ENCODE measurements at places on chromosomes 2 and 18. TPM values are rescaled to one million over a fixed set of nuclear protein-coding genes. Genes with fewer than 3 reads are reported as not detected.

The GKN2 gene
- not detected for polyA plus RNA-seq

The GPAT2 gene
- 6.1 TPM for polyA plus RNA-seq

DNA sequence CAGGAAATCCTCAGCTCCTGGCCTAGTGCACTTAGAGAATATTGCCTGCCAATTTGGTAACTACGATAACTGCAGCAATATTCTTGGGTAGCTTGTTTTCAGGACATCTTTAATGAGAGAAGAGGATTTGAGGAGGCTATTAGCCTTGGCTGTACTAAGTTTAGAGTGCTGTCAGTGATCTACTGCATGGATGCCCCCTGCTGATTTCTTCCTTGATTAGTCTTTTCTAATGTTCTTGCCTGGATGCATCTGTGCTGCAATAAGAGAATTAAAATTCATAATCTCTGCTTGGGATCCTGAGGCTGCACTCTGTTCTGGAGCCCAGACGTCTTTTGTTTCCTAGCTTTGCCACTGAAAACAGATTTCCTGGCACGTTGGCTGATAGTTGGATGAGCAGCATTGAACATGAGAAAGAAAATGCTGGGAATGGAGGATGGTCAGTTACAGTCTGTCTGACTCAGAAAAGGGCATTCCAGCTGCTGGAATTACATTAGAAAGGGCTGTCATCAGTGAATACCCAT lies 115.4 kb downstream of the CCDC85A start:
- DNase-seq = no peak

DNA sequence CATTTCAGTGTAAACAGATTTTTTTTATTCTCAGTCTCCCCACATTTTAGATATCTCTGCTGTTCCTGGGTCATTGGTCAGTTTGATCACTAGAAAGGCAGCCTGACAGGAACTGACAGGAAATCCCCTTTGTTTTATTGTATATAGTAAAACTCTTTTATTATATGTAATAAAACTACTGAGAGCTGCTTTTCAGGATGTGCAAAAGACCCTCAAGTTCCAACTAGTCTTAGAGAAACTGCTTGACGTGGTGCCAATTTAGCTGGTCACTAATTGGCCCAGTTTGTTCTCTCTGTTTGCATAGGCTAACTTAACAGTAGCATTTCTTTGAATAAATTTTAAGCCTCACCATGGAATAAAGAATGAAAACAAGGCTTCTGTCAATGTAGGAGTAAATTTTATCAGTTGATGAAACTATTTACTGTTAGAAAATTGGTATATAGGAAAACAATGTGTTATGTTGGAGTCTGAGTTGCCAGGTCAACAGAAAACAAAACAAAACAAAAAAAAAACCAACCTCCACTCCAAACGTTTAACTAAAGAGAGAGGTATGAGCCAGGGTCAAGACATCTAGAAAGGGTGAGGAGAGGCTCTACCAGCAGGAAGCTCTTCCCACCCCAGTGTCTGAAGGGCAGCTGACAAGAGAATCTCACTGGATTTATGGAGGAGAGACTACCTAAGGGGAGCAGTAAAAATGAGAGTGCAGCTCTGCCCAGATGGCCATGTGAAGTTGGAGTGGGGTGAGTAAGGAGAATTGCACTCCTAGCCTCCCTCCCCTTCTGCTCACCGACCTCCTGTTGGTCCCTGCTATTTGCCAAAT lies 184.6 kb downstream of the ST6GAL2 start:
- DNase-seq = no peak

The REG1A gene
- 0.13 TPM for polyA plus RNA-seq

DNA sequence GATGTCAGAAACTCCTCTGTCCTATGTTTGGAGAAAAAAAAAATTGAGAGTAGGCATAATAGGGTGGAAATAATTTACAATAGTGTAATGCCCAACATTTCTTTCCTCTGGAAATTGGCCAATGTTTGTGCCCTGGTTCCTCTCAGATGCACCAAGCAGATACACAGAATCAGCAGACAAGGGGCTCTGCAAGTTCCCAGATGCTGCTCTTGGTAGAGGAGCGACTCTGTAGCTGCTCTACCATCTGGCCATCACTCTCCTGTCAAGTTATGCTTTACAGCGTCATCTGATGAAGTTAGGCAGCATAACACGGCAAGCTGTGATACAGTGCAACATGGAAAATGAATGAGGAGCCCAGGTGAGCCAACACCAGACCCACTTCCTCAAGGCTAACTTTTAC lies 1.6 kb downstream of the DYTN start:
- no peak for DNase-seq

DNA sequence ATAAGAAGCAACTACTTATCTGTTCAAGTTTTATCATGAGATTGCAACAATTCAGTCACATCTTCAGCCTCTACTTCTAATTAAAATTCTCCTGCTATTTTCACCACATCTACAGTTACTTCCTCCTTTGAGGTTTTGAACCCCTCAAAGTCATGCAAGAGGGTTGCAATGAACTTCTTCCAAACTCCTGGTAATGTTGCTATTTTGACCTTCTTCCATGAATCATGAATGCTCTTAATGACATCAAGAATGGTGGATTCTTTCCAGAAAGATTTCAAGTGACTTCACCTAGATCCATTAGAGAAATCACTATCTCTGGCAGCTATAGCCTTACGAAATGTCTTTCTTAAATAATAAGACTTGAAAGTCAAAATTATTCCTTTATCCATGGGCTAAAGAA lies 1052.8 kb upstream of the NRXN1 start:
- no peak for DNase-seq

- DNase-seq = no peak
Measured at GRCh38 chr18:61876899-61877298, 15.9 kb downstream of the RNF152 start.

DNA sequence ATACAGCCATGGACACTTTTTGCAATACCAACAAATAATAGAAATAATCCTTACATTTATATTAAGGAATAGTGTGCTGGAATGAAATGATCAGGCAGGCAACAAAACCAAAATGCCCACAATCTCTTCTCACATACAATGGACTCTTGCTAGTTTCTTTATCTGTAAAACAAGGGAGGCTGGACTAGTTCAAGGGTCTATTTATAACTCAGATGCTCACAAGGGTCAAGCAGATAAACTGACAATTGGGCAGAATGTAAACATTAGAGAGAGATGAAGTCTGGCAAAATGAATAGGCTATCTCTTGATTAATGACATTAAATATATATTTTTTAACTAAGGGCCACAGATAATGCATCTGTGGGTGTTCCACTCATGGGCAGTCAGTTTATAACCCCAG lies 11.4 kb downstream of the PPIL3 start:
- no peak for DNase-seq

The UGT1A8 gene
- polyA plus RNA-seq = not detected

DNA sequence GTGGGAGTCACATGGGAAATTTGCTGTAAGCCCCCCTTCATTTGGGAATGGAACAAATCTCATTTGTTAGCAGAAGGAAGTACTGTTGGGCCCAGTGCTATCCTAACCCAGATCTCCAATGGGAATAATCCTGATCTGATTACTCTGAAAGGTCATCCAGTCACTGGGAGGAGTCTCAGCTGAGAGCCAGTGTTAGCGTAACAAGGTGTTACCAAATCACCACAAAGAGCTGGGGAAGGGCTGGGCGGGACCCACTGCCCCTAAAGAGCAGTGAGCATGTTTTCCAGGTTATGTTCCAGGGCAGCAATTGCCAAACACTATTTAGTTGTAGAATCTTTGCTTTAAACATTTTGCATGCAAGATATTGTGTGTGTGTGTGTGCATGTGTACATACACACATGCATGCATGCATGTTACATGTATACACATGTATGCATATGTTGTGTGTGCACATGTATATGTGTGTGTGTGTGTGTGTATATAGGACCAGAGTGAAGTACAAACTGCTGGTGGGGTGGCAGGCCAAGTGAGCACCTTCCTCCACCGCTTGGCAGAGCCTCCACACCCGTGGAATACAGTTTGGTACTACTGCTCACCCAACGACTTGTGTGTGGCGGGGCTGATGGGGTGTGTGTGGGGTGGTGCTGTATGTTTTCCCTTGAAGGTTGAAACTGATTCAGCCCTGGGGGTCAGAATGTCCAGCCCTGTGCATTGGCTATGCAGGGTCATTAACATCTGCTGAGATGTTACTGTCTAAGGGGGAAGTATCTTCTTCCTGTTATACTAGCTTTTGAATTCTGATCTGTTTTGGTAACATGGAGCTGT lies 15.2 kb downstream of the INPP5D start:
- no peak for DNase-seq

DNA sequence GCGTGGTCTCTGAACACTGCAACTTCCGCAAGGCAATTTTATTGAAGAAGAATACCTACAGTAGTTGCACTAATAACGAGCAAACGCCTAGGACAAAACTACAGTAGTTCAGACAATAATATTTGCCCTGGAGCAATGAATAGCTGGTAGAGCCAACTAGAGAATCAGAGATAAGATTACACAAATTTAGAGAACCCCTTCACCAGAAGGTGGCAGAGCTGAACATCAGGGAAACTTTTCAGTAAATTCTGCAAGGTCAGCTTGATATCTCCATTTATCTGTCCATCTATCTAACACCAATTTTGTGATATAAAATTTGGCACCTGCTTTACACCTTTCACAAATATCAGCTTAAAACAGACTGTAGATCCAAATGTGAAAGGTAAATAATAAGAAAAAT lies 43.8 kb downstream of the CDH19 start:
- no peak for DNase-seq

DNA sequence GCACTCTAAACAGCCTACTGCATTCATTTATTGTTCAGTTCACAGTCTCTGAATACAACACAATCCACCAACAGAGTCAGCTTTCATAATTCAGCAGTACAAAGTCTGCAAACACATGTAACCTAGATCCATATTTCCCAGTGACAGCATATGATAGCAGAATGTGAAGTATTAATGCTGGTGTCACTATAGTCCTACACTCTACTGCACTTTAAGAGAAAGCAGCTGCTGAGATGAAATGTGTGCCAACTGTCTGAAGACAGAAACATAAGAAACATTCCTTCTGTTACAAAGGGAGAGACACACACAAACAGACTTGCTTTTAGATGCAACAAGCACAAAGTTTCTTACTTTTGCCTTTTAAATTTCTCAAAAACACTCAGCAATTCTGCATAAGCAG lies 441.8 kb downstream of the ZEB2 start:
- DNase-seq = no peak

DNA sequence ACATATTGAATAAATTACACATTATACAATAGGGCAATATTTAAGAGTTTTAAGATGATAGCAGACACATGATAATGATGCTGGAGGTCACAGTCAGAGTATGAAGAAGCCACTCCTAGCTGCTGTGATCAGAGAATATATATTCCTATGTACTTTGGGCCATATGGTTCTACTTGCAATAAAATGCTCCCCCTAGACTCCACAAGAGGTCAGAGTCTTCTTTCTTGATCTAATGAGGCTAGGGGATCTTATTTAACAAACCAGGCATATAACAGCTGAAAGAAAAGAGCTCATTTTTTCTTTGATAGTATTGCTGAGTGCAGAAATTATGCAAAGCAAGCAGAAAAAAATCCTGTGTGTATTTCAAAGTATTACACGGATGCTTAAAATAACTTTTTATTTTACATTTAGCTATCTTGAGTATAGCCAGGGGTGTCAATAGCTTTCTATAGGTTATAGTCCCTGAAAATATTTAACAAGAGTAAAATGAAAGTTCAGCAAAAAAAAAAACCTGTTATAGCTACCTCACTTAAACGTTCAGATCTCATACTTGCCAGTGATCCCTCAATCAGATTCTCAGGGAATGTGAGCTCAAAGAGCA lies 748.7 kb upstream of the CHAC2 start:
- no peak for DNase-seq

GRCh38 chr2:156695020-156695419 lies 258.8 kb downstream of the GPD2 start:
- no peak for DNase-seq

The EGR4 gene
- polyA plus RNA-seq = not detected

GRCh38 chr2:101400048-101400447 lies 12.7 kb upstream of the CREG2 start:
- DNase-seq = no peak

GRCh38 chr2:126425943-126426342 lies 230.0 kb upstream of the GYPC start:
- no peak for DNase-seq

GRCh38 chr18:63320123-63320974 lies 780 bp upstream of the BCL2 start:
- peak; percentile 82 for DNase-seq

GRCh38 chr18:62200121-62200914 lies 13.3 kb downstream of the RELCH start:
- DNase-seq = no peak

The UGT1A5 gene
- polyA plus RNA-seq = not detected

DNA sequence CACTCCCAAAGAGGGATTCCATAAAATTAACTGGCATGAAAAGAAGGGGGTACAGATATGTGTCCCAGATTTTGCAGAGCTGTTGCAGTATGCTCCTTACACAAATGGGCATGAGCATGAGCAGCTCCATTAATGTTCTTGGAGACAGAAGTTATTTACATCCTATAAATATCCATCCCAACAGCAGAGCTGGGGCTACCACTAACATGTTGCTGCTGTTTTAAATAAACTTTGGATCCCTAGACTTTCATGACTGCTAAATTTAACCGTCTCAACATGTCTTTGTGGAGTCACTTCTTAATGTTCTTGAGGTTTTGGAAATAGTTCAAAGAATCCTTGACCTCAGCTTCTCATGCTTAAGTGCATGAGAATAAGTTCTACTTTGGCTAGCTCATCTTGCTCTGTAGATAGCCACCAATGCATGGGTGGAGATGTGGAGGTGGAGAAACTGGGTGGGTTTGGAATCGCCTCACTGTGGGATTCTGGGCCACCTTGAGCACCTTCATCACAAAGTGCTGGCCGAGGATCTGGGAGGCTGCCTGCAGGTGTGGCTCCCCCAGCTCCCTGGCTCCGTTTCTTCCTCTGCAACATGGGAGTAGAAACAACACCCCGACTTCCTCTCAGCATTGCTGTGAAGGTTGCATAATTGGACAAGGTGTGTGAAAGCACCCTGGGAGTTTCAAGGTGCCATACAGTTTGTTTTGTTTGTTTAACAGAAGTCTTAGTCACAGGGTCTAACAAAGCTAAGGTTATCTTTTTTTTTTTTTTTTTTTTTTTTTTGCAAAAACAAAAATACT lies 307.2 kb downstream of the MYCN start:
- DNase-seq = no peak

The MYL12B gene
- 240 TPM for polyA plus RNA-seq

DNA sequence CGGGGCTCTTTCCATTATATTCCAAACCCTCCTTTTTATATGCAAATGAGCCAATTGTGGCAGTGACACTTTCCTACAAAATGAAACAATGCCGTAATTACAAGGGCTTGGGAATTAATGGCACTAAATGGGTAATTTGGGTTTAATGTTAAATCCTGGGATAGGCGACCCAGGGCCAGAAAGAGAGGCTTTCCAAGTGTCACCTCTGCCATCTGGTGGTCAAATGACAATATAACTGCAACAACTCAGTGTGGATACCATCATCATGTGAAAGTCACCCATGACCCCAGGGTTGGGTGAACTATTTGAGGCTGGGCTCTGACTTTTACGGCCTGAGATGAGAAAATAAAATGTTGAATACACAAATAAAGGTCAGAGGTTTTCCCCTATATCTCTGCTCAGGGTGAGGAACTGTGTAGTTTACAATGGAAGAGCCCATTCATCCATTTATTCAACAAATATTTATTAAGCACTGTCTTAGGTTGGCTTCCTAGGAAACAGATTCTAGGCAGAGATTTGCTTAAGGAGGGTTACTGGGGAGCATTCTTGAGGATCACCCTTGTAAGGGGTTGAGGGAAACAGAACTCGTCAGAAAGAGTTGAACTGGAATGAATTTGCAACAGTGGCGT lies 13.6 kb upstream of the THADA start:
- no peak for DNase-seq
